ENCODE measurements at places on chromosomes 3 and 15. TPM values are rescaled to one million over a fixed set of nuclear protein-coding genes. Genes with fewer than 3 reads are reported as not detected.

The EIF5A2 gene
- 6.6 TPM for total RNA-seq

The NLGN1 gene
- total RNA-seq = 9.6 TPM

The ADPRH gene
- 3.4 TPM for total RNA-seq

The GRAMD2A gene
- total RNA-seq = 2.8 TPM

The HYKK gene
- total RNA-seq = 5.0 TPM

The EPHB1 gene
- total RNA-seq = 5.2 TPM

The SAXO2 gene
- total RNA-seq = not detected

The IL1RAP gene
- 3.6 TPM for total RNA-seq

The HCLS1 gene
- 0.66 TPM for total RNA-seq

- DNase-seq = no peak
- no peaks in the 10 kb centered on the region for H3K4me1 ChIP-seq
- H3K36me3 ChIP-seq = no peaks in the 10 kb centered on the region
- H3K4me3 ChIP-seq = no peak overlapping the region
- no peak overlapping the region for H3K27ac ChIP-seq
These were observed 78.9 kb downstream of the STAC start for GRCh38 chr3:36459177-36459576.

DNA sequence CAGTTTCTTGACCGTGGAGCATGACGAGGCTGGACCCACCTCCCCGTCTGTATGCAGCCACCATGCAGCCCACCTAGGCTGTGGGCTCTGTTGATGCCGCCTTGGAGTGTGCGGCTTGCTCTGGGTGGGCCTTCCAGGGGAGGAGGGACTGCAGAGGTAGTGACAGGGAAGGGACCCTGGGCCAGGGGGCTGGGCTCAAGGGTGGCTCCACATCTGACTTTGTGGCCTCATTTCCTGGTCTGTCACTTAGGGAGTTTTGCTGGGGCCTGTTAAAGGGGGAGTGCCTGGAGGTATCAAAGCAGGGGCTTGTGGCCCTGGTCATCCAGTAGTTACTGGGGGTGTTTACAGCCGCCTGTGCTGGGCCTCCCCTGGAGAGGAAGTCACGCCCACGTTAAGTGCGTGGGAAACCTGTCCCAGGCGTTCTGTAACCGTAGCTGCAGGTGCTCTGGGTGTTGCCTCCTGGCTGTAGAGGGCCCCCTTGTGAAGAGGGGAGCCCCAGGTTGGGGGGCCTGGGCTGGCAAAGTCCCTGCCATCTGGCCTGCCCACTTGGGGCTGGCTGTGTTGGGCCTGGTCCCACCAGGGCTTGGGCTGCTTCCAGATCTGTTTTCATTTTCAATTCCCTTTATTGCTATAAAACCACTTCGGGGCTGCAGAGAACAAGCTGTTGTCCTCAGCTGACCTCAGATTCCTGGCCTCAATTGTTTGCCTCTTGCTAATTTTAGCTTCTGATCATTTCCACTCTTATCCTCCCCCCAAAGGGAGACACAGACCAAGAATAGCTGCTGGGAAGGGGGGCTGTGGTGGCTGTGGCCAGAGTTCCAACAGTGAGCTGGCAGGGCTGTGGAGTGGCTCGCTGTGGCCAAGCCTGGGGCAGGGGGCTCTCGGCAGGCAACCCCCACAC is 26.5 kb downstream of the KLF13 start:
- H3K4me3 ChIP-seq = no peak overlapping the region
- no peak overlapping the region for H3K27ac ChIP-seq
- 0 out of 2 replicates have a peak, but pooled peaks cover 2% of the 10 kb centered on the region for H3K4me1 ChIP-seq
- no peaks in the 10 kb centered on the region for H3K36me3 ChIP-seq
- DNase-seq = no peak
- H3K27me3 ChIP-seq = no peaks in the 10 kb centered on the region

GRCh38 chr15:29050870-29051269 is 165.1 kb downstream of the APBA2 start:
- H3K27me3 ChIP-seq = no peaks in the 10 kb centered on the region
- no peaks in the 10 kb centered on the region for H3K36me3 ChIP-seq
- H3K27ac ChIP-seq = no peak overlapping the region
- H3K4me1 ChIP-seq = peaks cover 2% of the 10 kb centered on the region
- no peak overlapping the region for H3K4me3 ChIP-seq
- DNase-seq = no peak

DNA sequence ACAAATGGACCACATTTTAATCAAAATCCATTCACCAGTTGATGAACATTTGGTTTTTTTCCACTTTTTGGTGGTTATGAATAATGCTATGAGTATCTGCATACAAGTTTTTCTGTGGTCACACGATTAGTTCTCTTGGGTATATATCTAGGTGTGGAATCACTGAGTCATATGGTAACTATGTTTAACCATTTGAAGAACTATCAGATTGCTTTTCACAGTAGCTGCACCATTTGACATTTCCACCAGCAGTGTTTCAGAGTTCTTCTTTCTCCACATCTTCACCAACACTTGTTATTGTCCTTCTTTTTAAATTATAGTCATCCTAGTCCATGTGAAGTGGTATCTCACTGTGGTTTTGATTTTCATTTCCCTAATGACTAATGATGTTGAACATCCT is 33.3 kb upstream of the ATG7 start:
- no peak overlapping the region for H3K4me3 ChIP-seq
- DNase-seq = no peak
- no peaks in the 10 kb centered on the region for H3K36me3 ChIP-seq

DNA sequence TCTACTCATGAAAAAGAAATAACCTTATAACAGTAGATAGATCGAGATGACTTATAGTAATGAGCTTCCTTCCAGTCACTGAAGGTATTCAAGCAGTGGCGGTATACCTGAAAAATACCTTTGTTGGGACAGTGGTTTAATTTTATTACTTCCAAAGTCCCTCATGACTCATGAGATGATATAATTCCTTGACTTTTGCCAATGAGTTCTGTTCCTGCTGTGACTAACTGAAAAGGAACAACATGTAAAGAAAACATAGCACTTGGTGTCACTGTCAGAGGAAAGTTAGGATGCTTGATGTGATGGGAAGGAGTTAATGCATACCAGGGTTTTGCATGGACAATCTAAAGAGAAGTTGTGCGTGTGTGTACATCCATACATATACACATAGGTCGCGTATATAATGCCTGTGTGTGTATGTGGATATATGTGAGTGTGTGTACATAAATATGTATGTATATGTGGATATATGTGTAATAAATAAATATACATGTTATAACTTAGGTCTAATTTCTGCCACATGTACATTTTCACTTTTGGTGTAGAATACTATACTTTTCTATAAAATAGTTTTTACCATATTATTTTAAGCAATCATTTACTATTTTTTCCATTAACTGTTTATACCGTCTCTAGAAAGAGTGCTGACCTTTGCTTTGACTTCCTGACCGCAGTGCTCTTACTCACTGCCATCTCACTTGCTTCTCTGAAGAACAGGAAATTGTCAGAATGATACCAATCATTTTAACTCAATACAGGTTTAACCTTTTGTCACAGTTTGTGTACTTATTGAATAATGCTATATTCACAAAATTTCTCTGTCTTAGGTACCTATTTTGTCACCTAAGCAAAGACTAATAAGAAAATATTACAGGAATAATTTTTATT is 12.6 kb upstream of the PAK2 start:
- no peak overlapping the region for H3K4me3 ChIP-seq
- H3K27me3 ChIP-seq = no peaks in the 10 kb centered on the region
- no peak for DNase-seq
- no peak overlapping the region for H3K27ac ChIP-seq
- H3K36me3 ChIP-seq = no peaks in the 10 kb centered on the region
- no peaks in the 10 kb centered on the region for H3K4me1 ChIP-seq

- H3K36me3 ChIP-seq = no peaks in the 10 kb centered on the region
- H3K4me1 ChIP-seq = no peaks in the 10 kb centered on the region
- H3K4me3 ChIP-seq = no peak overlapping the region
- no peak overlapping the region for H3K27ac ChIP-seq
- H3K27me3 ChIP-seq = no peaks in the 10 kb centered on the region
These were observed 1138.4 kb downstream of the SI start for GRCh38 chr3:163939926-163940325.

DNA sequence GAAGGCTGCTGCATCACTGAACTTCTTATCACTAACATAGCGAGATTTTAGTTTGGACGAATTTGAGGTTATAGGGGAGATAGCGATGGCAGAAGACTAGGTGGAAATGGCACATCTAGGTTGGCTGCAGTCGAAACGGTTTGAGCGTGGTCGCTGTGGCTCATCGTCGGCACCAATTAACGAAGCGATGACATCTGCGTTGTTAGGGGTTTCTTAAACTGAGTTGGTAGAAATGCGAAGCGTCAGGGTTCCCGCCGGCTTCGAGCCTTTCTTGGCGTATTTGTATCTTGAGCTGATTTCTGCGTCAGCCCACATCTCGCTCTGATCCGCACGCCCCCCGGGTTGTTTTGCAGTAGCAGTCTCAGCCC is 319 bp downstream of the LNP1 start:
- H3K36me3 ChIP-seq = no peaks in the 10 kb centered on the region
- peak overlapping the region; percentile 91 for H3K27ac ChIP-seq
- no peaks in the 10 kb centered on the region for H3K27me3 ChIP-seq
- H3K4me1 ChIP-seq = peaks cover 16% of the 10 kb centered on the region
- DNase-seq = peak; percentile 68

GRCh38 chr3:32583708-32584107 is 13.1 kb upstream of the DYNC1LI1 start:
- H3K4me1 ChIP-seq = no peaks in the 10 kb centered on the region
- H3K36me3 ChIP-seq = no peaks in the 10 kb centered on the region
- no peak overlapping the region for H3K4me3 ChIP-seq
- H3K27me3 ChIP-seq = no peaks in the 10 kb centered on the region

- no peak overlapping the region for H3K27ac ChIP-seq
- DNase-seq = no peak
- peaks cover 27% of the 10 kb centered on the region for H3K4me1 ChIP-seq
- H3K27me3 ChIP-seq = no peaks in the 10 kb centered on the region
- H3K4me3 ChIP-seq = no peak overlapping the region
These were observed 164.2 kb downstream of the ERC2 start for GRCh38 chr3:56304069-56304468.

- no peak for DNase-seq
- H3K4me1 ChIP-seq = no peaks in the 10 kb centered on the region
- no peak overlapping the region for H3K4me3 ChIP-seq
These were observed 164.5 kb downstream of the EPHB1 start for GRCh38 chr3:134959516-134959915.

- H3K27ac ChIP-seq = no peak overlapping the region
- no peaks in the 10 kb centered on the region for H3K27me3 ChIP-seq
- H3K36me3 ChIP-seq = no peaks in the 10 kb centered on the region
- no peak overlapping the region for H3K4me3 ChIP-seq
- H3K4me1 ChIP-seq = no peaks in the 10 kb centered on the region
These were observed 326.6 kb upstream of the ALCAM start for GRCh38 chr3:105040026-105040622.

DNA sequence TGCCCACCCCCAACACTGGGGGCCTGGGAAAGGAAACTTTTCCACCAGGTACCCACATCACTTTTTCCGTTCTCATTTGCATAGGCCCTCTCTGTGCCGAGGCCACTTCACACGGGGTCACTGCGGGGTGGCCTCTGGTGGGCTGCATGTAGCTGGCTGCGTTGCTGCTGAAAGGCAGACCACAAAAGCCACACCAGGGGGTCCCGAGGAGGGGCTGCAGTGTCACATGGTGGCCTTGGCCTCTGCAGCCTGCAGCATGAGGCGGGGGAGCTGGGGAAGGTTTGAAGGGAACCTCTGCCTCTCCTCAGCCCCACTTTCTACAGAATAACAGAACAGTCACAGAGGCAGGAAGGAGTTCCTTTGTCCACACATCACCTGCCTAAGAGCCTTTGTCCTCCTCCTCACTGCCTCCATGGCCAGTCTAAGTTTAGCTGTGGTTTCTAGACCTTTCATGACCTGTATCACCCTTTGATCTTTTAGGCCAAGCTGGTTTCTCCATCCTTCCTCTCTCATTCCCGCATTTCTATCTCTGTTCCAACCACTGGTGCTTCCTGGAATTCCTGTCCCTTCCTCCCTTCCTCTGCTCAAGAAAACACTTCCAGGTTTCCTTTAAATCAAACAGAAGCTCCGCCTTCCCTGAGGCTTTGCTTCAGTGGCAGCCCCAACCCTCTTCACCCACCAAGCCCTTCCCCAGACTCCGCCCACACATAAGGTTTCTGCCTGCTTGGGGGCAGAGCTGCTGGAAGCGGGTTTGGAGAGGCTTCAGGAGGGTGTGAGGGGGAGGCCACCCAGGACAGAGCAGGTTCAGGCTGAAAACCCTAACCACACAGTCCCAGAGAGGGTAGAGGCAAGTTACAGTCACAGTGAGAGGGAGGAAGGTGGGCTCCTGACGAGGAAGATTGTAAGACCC is 150.7 kb upstream of the TLE3 start:
- peaks cover 3% of the 10 kb centered on the region for H3K4me1 ChIP-seq
- H3K36me3 ChIP-seq = no peaks in the 10 kb centered on the region
- H3K27me3 ChIP-seq = no peaks in the 10 kb centered on the region

- H3K27ac ChIP-seq = no peak overlapping the region
- H3K4me1 ChIP-seq = no peaks in the 10 kb centered on the region
- no peak overlapping the region for H3K4me3 ChIP-seq
- DNase-seq = no peak
These were observed 1271.3 kb downstream of the ROBO1 start for GRCh38 chr3:78496501-78496900.

DNA sequence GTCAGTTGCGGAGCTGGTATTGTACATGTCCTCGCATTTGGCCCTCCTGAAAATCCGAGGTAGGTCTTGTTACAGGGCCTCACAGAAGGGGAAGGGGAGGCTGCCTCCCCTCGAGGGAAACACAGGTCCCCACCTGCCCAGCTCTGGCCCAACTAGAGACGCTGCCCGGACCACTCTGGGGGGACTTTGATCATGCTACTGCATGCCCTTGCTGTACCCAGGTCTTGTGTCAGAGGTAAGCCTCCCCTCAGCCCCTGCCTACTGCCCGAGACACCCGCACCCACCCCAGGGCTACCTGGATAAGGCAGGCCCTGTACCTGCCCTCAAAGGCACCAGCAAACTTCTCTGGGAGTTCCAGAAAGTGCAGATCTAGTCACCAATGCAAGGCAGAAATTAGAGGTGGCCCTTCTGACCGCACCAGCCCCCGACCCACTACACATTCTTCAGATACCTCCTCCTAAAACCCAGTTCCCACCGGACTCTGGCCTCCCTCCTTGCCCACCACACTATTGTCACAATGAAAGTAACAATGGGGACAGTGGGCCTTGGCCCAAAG is 981 bp upstream of the SCAP start:
- peaks cover 43% of the 10 kb centered on the region for H3K4me1 ChIP-seq
- H3K4me3 ChIP-seq = no peak overlapping the region
- 0 out of 2 replicates have a peak overlapping the region, but pooled peaks have one; percentile 6 for H3K27ac ChIP-seq

DNA sequence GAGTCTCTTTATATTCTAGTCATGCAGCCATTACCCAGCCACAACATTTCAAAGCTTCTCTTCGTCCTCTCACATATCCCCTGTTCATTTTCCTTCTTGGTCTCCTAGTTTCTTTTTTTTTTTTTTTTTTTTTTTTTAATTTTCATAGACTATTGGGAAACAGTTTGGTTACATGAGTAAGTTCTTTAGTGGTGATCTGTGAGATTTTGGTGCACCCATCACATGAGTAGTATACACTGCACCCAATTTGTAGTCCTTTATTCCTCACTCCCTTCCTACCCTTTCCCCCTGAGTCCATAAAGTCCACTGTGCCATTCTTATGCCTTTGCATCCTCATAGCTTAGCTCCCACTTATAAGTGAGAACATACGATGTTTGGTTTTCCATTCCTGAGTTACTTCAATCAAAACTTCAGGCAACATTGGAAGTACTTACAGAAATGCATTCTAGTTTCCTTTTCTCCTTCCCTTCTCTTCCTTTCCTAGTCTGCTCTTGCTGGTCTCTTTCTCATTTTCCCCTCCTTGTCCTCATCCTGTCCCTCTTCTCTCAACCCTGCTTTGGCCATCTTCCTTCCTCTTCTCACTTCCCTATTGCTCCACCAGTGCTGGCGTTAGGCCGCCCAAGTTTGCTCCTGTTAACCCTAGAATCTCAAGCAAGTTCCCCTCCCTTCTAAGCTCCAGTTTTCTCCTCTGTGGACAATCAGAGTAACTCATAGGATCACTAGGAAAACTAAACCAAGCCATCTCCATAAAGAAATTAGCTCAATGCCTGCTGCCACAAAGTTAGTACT is 4.8 kb downstream of the ATP8B4 start:
- DNase-seq = no peak
- no peaks in the 10 kb centered on the region for H3K27me3 ChIP-seq
- H3K36me3 ChIP-seq = no peaks in the 10 kb centered on the region
- no peaks in the 10 kb centered on the region for H3K4me1 ChIP-seq
